ENCODE measurements at places on chromosomes 1 and 21. TPM values are rescaled to one million over a fixed set of nuclear protein-coding genes. Genes with fewer than 3 reads are reported as not detected.

Gene EDARADD
- 1.7 TPM for total RNA-seq

Gene GPN2
- 47.9 TPM for total RNA-seq

Gene TSSK3
- total RNA-seq = 0.85 TPM

Gene FGR
- total RNA-seq = 0.51 TPM

Gene GJA8
- total RNA-seq = not detected

Gene GBP6
- total RNA-seq = 0.61 TPM

Gene PDZK1
- total RNA-seq = not detected

Gene MCOLN2
- total RNA-seq = 17.8 TPM

Gene RGS13
- total RNA-seq = not detected

Gene ABCA4
- not detected for total RNA-seq

Gene RWDD3
- total RNA-seq = 15.2 TPM

Gene SPATA17
- total RNA-seq = not detected

Gene SLC44A3
- not detected for total RNA-seq

Gene AIM2
- total RNA-seq = 8.6 TPM

Gene KCNJ9
- total RNA-seq = not detected

Gene CLCA4
- total RNA-seq = not detected

Gene NFASC
- total RNA-seq = not detected

Gene BRINP3
- total RNA-seq = not detected

Gene TGFB2
- not detected for total RNA-seq

Gene PEX19
- 52.9 TPM for total RNA-seq

Gene STUM
- total RNA-seq = not detected

Gene OR10T2
- total RNA-seq = not detected

Gene CNTN2
- total RNA-seq = not detected

All from activated CD8-positive, alpha-beta T cell treated with anti-CD3 and anti-CD28 coated beads for 36 hours (primary cell).